ENCODE measurements at places on chromosomes 5 and 9. TPM values are rescaled to one million over a fixed set of nuclear protein-coding genes. Genes with fewer than 3 reads are reported as not detected.

The SPATA6L gene
- not detected for total RNA-seq

The ZDHHC11B gene
- not detected for total RNA-seq

The AQP7 gene
- total RNA-seq, result 0.32 TPM

The RETREG1 gene
- total RNA-seq, result 0.16 TPM

The TTF1 gene
- total RNA-seq, result 20.3 TPM

- no peaks in the 10 kb centered on the region for H3K27me3 ChIP-seq
- H3K36me3 ChIP-seq, result no peaks in the 10 kb centered on the region
- H3K27ac ChIP-seq, result no peak overlapping the region
- no peak overlapping the region for H3K4me3 ChIP-seq
- H3K4me1 ChIP-seq, result peaks cover 20% of the 10 kb centered on the region
- DNase-seq, result peak; percentile 82
These were observed 220.3 kb downstream of the NR3C1 start for GRCh38 chr5:143182901-143183820.

GRCh38 chr9:93267681-93268505, 84.0 kb downstream of the WNK2 start:
- H3K27ac ChIP-seq, result no peak overlapping the region
- no peak for DNase-seq
- no peaks in the 10 kb centered on the region for H3K36me3 ChIP-seq
- no peaks in the 10 kb centered on the region for H3K4me1 ChIP-seq
- H3K4me3 ChIP-seq, result no peak overlapping the region

GRCh38 chr5:128228521-128228920, 145.0 kb downstream of the SLC12A2 start:
- no peak overlapping the region for H3K27ac ChIP-seq
- H3K4me1 ChIP-seq, result peaks cover 24% of the 10 kb centered on the region
- H3K4me3 ChIP-seq, result no peak overlapping the region
- DNase-seq, result no peak
- H3K36me3 ChIP-seq, result no peaks in the 10 kb centered on the region
